ENCODE measurements at places on chromosomes 6 and 20.
A peak's percentile ranks its signal among the peaks of the same experiment; 100 is the strongest.

DNA sequence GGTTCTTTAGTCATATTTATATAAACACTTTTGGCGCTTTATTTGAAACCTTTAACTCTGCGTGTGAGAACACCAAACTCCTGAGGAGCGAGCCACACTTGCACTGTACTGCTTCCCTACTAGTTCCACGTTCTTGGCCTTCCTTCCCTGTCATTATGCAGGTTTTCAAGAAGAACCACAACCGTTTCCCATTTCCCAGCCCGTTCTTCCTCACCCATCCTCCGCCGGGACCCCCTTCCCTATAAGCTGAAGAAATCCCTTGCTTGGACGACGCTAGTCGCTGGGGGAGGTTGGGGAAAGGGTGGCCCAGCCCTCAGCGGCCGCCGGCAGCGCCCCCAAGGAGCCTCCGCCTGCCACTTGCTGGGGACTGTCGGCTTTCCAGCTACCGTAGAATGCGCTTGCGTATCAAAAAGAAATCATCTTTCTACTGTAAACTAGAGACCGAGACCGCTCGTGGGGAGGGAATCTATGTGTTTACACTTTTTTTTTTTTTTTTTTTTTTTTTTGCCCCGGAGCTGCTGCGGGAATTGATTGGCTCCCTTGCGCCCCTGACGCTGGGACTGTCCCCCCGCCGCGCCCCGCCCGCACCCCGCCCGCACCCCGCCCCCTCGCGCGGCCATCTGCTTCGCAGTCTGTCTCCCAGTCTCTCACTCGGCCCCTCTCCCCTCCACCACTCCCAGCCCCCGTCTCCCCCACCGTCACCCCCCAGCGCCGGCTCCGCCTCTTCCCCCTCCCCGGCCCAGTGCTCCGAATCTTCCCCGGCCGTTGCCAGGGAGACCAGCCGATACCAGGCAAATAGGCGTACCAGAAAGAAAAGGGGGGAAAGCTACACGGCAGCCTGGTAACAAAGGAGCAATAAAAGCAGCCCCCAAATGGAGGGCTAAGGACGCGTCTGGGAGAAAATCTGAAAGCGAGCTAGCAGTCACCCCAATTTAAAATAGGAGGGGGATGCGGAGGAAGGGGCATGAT, 2.3 kb upstream of the MARCKS start:
- peak; percentile 99 for DNase-seq

- no peak for DNase-seq
Measured at GRCh38 chr6:21604081-21604480, 10.5 kb downstream of the SOX4 start.

DNA sequence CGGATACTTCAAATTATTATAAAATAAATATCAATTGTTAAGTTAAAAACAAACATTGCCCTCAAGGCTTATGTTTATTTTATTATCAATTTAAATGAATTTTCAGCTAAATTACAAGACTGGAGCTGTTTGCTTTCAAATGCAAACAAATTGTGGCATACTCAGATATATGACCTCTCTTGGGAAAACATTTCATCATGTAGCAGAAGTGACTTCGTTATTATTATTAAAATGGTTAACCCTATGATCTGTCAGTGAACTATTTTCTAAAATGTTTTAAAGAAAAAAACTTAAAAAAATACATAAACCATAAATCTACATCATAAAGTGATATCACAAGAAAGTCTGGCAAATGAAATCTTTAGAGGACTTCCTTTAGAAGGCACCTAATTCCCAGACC, 72.5 kb downstream of the MAN1A1 start:
- no peak for DNase-seq

- DNase-seq: no peak
Measured at GRCh38 chr6:39203436-39204159, 25.7 kb downstream of the KCNK5 start.

DNA sequence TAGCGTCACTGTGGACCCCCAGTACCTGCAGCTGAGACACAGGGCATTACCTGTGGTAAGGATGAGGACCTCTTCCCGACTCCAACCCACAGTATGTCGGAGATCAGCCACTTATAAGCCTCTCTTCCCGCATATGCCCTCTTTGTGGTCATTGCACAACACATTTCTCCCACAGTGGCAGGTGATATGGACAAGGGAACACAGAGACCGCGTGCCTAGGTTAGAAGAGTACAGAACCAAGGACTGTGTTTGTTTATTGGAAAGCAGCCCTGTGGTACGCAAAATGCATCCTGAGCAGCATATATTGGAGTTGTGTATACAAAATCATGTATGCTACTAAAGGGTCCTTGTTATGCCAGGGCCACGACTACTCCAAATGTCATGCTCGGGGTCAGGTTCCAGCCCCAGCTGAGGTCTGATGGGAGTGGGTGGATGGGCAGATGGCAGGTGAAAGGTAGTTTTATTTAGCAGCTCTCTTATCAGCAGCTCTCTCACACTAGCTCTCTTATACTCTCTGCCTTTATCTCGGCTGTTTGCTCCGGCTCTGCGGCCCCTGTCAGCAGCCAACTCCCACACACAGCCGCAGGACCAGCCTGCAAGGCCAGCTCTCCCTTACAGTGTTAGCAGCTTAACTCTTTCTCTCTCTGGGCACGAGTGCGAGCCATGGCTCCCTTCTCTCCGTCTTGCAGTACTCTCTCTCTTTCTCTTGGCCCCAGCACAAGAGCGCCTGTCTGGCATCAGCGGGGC, 569.0 kb downstream of the KIF16B start:
- DNase-seq: no peak

DNA sequence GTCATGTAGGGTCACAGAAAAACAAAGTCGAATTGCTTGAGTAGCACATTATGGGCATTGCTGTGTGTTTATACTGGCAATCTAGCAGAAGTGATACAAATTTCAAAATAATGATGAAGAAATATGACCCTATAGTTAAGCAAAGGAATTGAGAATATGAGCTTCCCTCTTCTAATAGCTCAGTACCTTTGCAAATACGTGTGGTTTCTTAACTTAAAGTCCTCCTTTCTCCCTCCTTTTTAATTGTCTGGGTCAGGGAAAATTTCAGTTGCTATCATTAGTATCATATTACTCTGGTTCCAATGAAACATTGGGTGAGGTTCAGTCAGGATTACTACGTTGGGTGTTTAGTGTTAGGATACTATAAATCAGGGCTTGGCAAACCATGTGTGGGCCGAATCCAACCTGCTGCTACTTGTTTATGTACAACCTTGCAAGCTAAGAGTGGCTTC, 166.8 kb upstream of the CARMIL1 start:
- no peak for DNase-seq

- peak; percentile 78 for DNase-seq
Measured at GRCh38 chr6:155100087-155100486, 105.0 kb downstream of the TIAM2 start.

DNA sequence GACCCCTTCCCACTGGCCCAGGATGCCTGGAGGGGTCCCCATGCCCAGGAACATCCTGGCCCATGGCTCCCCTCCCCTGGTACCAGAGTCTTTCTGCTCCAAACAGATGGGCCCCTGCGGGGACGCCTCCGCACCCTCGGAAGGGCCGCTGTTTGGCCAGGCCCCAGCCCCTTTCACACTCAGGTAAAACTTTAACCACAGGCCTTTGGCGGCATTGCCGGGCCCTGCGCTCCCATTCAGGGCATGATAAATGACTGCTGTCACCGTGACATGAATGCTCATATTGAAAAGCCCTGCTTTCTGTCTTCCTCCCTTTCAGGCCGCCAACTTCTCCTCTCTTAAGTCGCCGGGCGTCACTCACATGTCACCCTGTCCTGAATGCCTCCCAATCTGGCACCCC, 141.5 kb upstream of the TOP1 start:
- peak; percentile 32 for DNase-seq

GRCh38 chr6:168098431-168098861, 19.4 kb upstream of the FRMD1 start:
- DNase-seq: no peak

DNA sequence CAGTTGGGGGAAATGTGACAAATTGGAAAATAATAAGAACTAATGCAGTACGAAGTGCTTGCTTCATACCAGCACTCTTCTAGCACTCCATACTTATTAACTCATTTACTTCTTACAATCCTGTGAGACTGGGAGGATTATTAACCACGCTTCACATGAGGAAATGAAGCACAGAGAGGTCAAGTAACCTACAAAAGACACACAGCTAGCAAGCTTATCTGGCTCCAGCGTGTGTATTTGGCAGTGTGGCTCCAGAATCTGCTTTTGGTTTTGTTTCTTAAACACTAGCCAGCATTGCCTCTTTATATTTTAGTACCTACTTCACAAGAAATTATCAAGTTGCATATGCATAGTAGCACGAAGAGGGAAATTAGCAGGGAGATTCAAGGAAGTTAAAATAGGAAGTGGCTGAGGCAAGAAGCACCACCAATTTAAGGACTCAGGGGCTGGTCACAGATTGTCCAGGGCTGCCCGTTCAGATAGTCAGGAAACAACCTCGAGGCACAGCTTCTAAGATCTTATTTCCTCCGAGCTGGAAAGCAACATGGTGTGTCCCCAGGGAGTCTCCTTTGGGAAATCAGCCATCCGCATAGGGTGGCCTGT, 302.7 kb upstream of the PRDM1 start:
- no peak for DNase-seq

DNA sequence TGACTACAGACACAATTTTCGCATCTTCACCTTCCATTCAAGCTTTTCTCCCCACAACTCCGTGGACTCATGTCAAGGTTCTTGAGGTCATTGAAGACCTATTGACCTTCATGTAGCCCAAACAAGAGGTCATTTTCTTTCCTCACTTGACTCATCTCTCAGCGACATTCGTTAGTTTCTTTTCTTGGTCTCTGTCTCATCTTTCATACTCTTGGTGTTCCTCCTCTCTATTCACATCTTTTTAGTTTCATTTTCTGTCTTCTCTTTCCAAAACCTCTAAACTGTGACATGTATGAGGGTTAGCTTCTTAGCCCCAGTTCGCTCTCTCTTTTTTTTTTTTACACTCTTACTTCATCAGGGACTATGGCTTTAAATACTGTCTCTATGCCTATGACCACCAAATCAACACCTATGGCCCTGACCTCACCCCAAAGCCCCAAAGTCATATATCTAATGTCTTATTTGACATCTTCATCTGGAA, 128.6 kb upstream of the BACH2 start:
- no peak for DNase-seq

GRCh38 chr6:75278474-75279077, 6.0 kb downstream of the TMEM30A start:
- DNase-seq: no peak

DNA sequence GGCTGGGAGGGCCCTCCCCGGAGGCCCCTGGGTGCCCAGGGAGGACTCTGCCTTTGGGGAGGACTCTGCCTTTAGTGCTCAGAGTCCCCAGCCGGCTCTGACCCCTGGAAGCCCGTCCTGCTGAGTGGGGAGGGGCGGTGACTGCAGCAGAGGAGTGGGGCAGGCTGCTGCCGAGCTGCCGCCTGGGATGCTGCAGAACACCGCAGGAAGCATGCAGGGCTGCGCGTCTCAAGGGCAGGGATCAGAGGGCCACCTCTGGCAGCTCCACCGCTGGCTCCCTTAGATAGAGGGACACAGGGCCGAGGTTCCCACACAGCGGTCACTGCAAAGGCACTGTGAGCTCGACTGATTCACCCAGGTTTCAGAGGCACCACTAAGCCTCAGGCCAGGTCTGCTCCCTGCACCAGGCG, 82.2 kb upstream of the GATA5 start:
- DNase-seq: no peak

DNA sequence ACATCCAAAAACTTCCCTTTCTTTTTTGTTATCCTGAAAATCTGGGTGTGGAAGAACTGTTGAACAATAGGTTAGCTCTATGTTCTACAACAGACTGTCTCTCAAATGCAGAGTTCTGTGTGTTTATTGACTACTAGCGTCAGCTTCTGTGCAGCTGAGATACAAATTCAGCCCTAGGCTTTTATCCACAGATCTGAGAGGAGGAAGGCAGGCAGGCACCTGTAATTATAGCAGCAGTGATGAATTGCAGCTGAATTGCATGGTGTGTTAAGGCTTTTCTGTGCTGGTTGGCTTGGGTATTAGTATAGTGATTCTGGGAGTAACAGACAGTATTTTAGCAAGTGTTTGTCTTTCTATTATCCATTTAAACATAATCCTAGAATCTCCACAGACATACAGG, 24.4 kb downstream of the GRIK2 start:
- DNase-seq: peak; percentile 20

DNA sequence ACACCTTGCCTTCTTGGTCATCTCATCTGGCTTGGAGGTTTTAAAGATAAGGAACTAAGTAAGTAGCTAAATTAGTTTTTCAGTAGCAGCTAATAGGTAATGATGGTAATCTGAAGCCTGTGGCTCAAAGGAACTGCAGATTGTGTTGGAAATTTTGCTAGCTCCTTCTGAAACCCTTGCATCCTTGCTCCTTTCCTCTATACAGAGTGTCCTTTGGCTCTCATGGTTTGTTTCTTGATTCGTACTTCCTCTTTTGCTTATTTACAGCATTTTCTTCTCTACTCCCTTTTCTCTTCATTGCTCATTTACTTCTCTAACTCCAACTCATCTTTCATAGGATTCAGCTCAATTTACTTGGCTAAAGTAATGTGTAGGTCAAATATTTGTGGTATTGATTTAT, 19.0 kb downstream of the LRRC1 start:
- DNase-seq: no peak

DNA sequence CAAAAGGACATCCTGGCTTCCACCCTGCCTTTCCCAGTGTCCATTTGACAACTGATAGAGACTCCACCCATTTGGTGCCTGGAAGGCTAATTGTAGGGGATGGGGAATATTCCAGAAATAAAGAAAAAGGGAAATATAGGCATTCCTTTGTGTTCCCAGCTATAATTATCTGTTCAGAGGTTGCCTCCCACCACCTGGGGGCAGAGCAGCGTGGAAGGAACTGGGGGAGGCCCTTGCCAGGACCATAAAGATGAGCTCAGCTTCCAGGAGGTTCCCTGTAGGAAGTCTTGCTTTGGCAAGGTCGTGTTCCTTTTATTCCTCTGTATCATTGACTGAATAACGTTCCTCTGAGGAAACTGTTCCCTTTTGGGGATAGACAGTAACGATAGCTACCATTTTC, 214.7 kb downstream of the TFAP2C start:
- DNase-seq: no peak

DNA sequence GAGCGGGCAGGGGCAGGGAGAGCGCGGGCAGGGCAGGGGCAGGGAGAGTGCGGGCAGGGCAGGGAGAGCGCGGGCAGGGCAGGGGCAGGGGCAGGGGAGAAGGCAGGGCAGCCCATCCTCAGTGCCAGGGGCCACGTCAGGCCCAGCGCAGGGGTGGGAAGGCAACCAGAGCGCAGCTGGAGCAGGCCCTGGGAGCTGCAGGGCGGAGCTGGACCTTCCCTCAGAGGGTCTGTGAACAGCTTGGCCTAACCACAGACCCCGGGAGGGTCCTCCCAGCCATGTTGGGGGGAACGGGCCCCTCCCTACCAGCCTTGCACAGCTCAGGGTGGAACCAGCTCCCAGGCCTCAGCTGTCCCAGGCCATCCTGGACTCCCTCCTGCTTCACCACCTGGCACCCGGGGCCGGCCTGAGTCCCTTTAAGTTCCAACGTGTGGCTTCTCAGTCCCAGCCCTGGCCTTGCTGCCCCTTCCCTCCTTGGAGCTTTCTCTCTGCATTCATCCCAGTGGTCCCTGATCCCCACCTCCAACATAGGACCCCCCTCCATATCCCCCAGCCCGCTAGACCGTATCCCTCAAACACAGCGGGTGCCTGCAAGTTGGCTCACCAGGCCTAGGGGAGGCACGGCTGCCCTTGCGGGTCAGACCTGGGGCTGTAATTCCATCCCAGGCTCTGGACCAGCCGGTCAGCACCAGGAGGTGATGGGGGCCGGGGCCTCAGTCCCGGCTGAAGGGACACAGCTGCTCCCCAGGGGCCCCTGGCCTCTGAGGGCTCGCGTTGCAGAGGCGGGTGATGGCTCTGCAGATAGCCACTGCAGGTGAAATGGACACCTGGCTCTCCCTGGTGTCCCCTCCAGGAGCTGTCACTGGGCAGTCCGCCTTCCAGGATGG, 5.6 kb upstream of the ZBTB46 start:
- no peak for DNase-seq

- DNase-seq: no peak
Measured at GRCh38 chr6:49743429-49743828, 759 bp downstream of the CRISP3 start.
